ENCODE measurements at places on chromosomes 6 and 20.

- no peak for DNase-seq
- no peaks in the 10 kb centered on the region for H3K36me3 ChIP-seq
- no peaks in the 10 kb centered on the region for H3K4me1 ChIP-seq
- no peak overlapping the region for H3K4me3 ChIP-seq
- no peaks in the 10 kb centered on the region for H3K27me3 ChIP-seq
Measured at GRCh38 chr6:50541941-50542340, 171.4 kb upstream of the TFAP2D start.

GRCh38 chr6:33407132-33407718, 3.6 kb upstream of the PHF1 start:
- no peaks in the 10 kb centered on the region for H3K27me3 ChIP-seq
- H3K4me3 ChIP-seq = no peak overlapping the region
- peaks cover 21% of the 10 kb centered on the region for H3K36me3 ChIP-seq
- no peak overlapping the region for H3K27ac ChIP-seq
- no peak for DNase-seq

DNA sequence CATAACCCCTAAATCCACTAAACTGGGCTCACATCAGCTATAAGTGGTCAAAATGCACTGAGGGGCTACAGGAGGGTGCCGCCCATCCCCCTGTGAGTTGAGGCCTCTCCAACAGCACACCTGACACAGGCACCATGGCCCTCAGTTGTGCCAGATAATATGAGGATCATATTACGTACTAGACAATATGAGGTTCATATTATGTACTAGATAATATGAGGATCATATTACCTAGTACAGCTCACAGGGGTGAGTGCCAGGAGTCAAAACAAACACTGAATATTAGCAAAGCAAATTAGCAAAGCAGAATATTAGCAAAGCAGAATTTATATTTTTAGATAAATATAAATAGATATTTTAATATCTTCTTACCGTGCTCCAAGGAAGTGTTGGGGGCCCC, 35.3 kb downstream of the CD24 start:
- H3K27ac ChIP-seq = no peak overlapping the region
- H3K36me3 ChIP-seq = no peaks in the 10 kb centered on the region
- H3K27me3 ChIP-seq = peaks cover 48% of the 10 kb centered on the region
- H3K4me3 ChIP-seq = no peak overlapping the region
- no peaks in the 10 kb centered on the region for H3K4me1 ChIP-seq
- no peak for DNase-seq

DNA sequence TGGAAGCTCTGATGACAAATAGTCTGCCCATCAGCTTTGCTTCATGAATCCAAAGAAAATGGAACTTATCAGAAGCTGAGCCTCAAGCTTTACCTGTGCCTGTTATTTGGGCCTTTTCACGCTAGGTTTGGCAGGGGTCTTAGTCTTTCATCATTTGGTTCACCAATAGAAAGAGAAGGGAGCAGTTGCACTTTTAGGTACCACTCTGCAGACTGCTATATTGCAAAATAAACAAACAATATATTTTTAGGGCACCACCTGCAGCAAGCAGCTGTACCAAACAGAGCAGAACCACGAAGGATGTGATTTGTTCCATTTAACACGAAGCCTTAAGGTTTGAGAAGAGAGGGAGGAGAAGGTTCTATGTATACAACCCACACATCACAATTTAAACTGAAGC, 291.4 kb upstream of the RNF217 start:
- no peaks in the 10 kb centered on the region for H3K36me3 ChIP-seq
- H3K27me3 ChIP-seq = no peaks in the 10 kb centered on the region
- H3K4me3 ChIP-seq = no peak overlapping the region
- H3K27ac ChIP-seq = no peak overlapping the region
- DNase-seq = no peak

- no peaks in the 10 kb centered on the region for H3K36me3 ChIP-seq
- H3K27ac ChIP-seq = no peak overlapping the region
- no peaks in the 10 kb centered on the region for H3K4me1 ChIP-seq
- H3K27me3 ChIP-seq = peaks cover 54% of the 10 kb centered on the region
- no peak for DNase-seq
- no peak overlapping the region for H3K4me3 ChIP-seq
Measured at GRCh38 chr20:45593498-45593897, 14.4 kb upstream of the WFDC8 start.

- no peak overlapping the region for H3K4me3 ChIP-seq
- H3K27me3 ChIP-seq = peaks cover 10% of the 10 kb centered on the region
- H3K36me3 ChIP-seq = no peaks in the 10 kb centered on the region
- H3K27ac ChIP-seq = no peak overlapping the region
- no peaks in the 10 kb centered on the region for H3K4me1 ChIP-seq
Measured at GRCh38 chr20:61135968-61136367, 116.1 kb upstream of the CDH4 start.

DNA sequence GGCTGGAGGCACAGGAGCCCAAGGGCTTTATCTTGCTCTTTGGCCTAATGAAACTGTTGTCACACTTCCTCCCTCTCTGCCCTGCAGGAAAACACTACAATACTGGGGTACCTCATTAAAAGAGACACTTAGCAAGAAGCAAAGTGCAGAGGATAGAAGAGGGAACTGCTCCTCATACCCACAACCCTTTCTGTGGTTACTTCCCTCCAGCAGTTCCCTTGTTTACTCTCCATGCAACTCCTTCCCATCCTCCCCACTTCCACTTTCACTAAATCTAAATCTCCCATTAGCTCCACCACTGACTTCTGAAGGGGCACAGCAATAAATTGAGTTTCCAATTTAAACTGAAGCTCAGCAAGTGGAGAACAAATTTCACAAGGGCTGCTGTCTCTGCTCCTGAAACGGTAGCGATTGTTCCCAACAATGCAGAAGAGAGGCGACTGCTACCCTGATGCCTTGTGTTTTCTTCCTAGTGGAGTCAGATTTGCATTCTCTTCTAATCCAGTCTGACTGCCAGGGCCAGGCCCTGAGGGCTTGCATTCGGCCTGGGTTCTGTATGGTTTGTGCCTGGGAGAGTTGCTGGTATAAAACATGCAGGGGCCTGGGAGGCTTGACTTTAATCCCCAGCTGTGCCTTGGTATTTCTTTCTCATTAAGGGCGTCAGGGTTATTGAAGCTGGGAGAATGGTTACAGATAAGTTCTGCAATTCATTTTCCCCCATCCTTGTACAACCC, 454.7 kb downstream of the TFAP2B start:
- H3K4me3 ChIP-seq = no peak overlapping the region
- DNase-seq = no peak
- H3K36me3 ChIP-seq = no peaks in the 10 kb centered on the region
- H3K27ac ChIP-seq = no peak overlapping the region

- H3K36me3 ChIP-seq = no peaks in the 10 kb centered on the region
- peaks cover 28% of the 10 kb centered on the region for H3K27me3 ChIP-seq
- no peaks in the 10 kb centered on the region for H3K4me1 ChIP-seq
- DNase-seq = no peak
- H3K4me3 ChIP-seq = no peak overlapping the region
Measured at GRCh38 chr6:135922174-135922573, 70.7 kb downstream of the PDE7B start.

GRCh38 chr6:117169064-117169665, 96.2 kb upstream of the VGLL2 start:
- H3K4me3 ChIP-seq = no peak overlapping the region
- H3K36me3 ChIP-seq = no peaks in the 10 kb centered on the region
- DNase-seq = no peak
- no peak overlapping the region for H3K27ac ChIP-seq

- no peak overlapping the region for H3K27ac ChIP-seq
- H3K4me3 ChIP-seq = no peak overlapping the region
- H3K4me1 ChIP-seq = no peaks in the 10 kb centered on the region
- no peaks in the 10 kb centered on the region for H3K36me3 ChIP-seq
- no peak for DNase-seq
Measured at GRCh38 chr6:150286460-150286859, 82.4 kb upstream of the IYD start.

GRCh38 chr6:121664158-121664557, 228.7 kb downstream of the GJA1 start:
- H3K27ac ChIP-seq = no peak overlapping the region
- H3K4me1 ChIP-seq = no peaks in the 10 kb centered on the region
- no peak for DNase-seq
- H3K4me3 ChIP-seq = no peak overlapping the region

GRCh38 chr6:25709761-25710160, 44.8 kb upstream of the SLC17A4 start:
- H3K36me3 ChIP-seq = no peaks in the 10 kb centered on the region
- H3K4me1 ChIP-seq = no peaks in the 10 kb centered on the region
- DNase-seq = no peak
- no peak overlapping the region for H3K27ac ChIP-seq

GRCh38 chr6:73738367-73739028, 42.5 kb downstream of the CD109 start:
- no peaks in the 10 kb centered on the region for H3K4me1 ChIP-seq
- no peak for DNase-seq
- H3K27me3 ChIP-seq = no peaks in the 10 kb centered on the region
- no peak overlapping the region for H3K4me3 ChIP-seq
- no peak overlapping the region for H3K27ac ChIP-seq
- H3K36me3 ChIP-seq = no peaks in the 10 kb centered on the region

- no peak for DNase-seq
- H3K4me1 ChIP-seq = no peaks in the 10 kb centered on the region
- H3K27ac ChIP-seq = peak overlapping the region; percentile 2
- H3K27me3 ChIP-seq = no peaks in the 10 kb centered on the region
- no peak overlapping the region for H3K4me3 ChIP-seq
- no peaks in the 10 kb centered on the region for H3K36me3 ChIP-seq
Measured at GRCh38 chr6:138891255-138891986, 95.5 kb downstream of the ECT2L start.

GRCh38 chr20:10861090-10861489, 187.3 kb upstream of the JAG1 start:
- no peak overlapping the region for H3K27ac ChIP-seq
- no peaks in the 10 kb centered on the region for H3K4me1 ChIP-seq
- no peak overlapping the region for H3K4me3 ChIP-seq
- no peaks in the 10 kb centered on the region for H3K36me3 ChIP-seq
- DNase-seq = no peak
- H3K27me3 ChIP-seq = no peaks in the 10 kb centered on the region

GRCh38 chr6:26388441-26388840, 5.5 kb downstream of the BTN2A2 start:
- H3K27me3 ChIP-seq = no peaks in the 10 kb centered on the region
- no peak overlapping the region for H3K4me3 ChIP-seq
- no peak overlapping the region for H3K27ac ChIP-seq
- peaks cover 20% of the 10 kb centered on the region for H3K36me3 ChIP-seq
- peaks cover 26% of the 10 kb centered on the region for H3K4me1 ChIP-seq

DNA sequence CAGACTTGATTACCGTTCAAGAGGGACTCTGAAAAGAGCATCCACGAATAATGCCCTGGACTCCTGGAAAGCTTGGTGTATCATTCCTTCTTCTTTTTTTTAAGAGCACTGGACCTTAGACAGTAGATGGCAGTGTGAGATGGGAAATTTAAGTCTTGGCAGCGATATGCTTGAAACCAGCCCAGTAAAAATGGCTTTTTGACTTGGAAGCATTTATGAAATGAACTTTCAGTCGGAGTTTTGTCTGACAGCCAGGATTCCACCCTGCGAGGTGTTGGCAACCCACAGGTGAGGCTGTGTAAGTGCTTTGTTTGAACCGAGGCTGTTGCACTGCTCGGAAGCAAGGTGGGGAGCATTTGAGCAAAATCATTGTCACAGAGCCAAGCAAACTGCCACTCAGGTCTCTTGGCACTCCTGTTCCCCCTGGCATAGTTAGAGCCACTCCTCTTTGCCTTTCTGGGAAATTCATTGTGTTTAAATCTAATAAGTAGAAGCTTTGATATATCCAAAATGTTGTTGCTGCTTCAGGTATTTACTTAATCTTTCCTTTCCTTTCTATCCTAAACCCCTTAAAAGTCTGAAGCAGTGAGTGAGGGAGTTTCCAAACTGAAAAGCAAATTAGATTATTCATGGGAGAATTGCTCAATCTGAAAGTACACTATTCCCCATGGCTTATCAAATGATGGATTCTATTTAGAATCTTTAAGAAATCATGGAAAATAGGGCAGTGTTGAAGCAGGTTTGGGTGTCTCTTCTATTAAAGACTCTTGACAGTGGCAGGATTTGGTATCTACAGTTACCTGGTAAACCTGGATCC, 272.8 kb upstream of the SLC35B3 start:
- H3K27me3 ChIP-seq = no peaks in the 10 kb centered on the region
- H3K27ac ChIP-seq = no peak overlapping the region
- H3K4me1 ChIP-seq = no peaks in the 10 kb centered on the region
- H3K4me3 ChIP-seq = no peak overlapping the region
- DNase-seq = no peak

- H3K4me1 ChIP-seq = peaks cover 83% of the 10 kb centered on the region
- H3K27me3 ChIP-seq = no peaks in the 10 kb centered on the region
- peaks cover 19% of the 10 kb centered on the region for H3K36me3 ChIP-seq
- peak overlapping the region; percentile 95 for H3K27ac ChIP-seq
Measured at GRCh38 chr6:35727935-35728682, 8.7 kb upstream of the ARMC12 start.

DNA sequence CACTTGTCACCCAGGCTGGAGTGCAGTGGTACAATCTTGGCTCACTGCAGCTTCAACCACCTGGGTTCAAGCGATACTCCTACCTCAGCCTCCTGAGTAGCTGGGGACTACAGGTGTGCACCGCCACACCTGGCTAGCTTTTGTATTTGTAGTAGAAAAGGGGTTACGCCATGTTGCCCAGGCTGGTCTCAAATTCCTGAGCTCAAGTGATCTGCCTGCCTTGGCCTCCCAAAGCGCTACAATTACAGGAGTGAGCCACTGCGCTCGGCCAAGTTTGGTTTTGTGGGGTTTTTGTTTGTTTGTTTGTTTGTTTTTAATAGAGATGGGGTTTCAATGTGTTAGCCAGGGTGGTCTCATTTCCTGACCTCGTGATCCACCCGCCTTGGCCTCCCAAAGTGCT, 12.3 kb downstream of the LOC128125822 start:
- H3K36me3 ChIP-seq = peaks cover 62% of the 10 kb centered on the region
- peaks cover 12% of the 10 kb centered on the region for H3K27me3 ChIP-seq
- no peak overlapping the region for H3K27ac ChIP-seq
- H3K4me3 ChIP-seq = no peak overlapping the region
- no peak for DNase-seq

DNA sequence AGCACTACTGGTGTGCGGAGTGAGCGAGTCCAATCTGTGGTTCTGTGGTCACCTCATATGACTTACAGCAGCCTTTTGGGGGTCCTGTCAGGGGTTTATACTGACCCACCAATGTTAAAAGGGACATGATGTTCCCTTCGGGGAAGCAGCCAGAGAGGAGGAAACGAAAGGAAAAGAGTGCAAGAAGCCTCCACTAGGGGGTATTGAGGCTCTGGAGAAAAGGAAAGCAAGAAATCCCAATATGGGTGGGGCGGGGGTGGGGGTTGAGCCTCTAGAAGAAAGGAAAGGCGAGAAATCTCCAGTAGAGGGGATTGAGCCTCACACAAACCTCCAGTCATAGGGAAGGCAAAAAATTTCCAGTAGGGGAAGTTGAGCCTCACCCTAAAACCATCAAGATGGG, 249.3 kb upstream of the ECI2 start:
- no peak overlapping the region for H3K27ac ChIP-seq
- H3K36me3 ChIP-seq = peaks cover 3% of the 10 kb centered on the region
- no peak overlapping the region for H3K4me3 ChIP-seq
- no peak for DNase-seq
- peaks cover 34% of the 10 kb centered on the region for H3K27me3 ChIP-seq

- H3K27ac ChIP-seq = no peak overlapping the region
- no peak overlapping the region for H3K4me3 ChIP-seq
- no peaks in the 10 kb centered on the region for H3K4me1 ChIP-seq
- no peaks in the 10 kb centered on the region for H3K36me3 ChIP-seq
- DNase-seq = no peak
Measured at GRCh38 chr6:19454721-19455392, 382.3 kb upstream of the ID4 start.

All from effector memory CD8-positive, alpha-beta T cell (primary cell).